ENCODE measurements at places on chromosomes 1 and 21.

DNA sequence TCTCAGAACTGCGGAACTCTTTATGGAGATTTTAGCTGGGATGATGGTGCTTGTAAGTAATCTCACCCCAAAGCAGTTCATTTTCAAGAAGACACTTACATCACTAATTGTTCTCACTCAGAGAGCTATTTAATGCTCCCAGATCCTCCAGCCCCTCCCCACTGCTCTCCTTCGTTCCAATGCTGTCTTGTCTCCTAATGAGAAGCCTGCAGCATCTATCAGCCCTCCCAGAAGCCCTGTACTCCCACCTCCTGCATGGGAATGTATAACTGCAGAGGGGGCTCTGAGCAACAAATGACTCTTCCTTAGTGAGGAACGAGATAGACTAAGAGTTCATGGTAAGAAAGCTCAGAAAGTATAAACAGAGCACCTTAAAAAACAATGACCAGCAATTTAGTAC lies 377.4 kb upstream of the RUNX1 start:
- no peak for DNase-seq

GRCh38 chr1:212217633-212218032 lies 67.6 kb upstream of the PPP2R5A start:
- DNase-seq, result no peak

GRCh38 chr1:241419986-241420385 lies 63.0 kb upstream of the RGS7 start:
- no peak for DNase-seq

DNA sequence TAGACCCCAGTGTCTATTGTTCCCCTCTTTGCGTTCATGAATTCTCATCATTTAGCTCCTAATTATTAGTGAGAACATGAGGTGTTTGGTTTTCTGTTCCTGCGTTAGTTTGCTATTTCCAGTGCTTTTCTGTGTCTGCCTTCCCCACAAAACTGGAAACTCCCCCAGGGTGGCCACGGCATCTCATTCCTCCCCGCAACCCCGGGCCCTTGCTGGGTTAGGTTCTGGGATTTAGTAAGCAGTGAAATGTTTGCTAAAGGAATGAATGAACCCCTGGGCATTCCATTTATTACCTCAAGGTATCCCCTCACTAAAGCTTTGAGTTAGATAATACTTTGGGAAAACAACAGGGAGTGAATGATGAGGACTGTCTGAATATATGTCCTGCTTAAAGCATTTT lies 142.9 kb downstream of the GLUL start:
- no peak for DNase-seq

DNA sequence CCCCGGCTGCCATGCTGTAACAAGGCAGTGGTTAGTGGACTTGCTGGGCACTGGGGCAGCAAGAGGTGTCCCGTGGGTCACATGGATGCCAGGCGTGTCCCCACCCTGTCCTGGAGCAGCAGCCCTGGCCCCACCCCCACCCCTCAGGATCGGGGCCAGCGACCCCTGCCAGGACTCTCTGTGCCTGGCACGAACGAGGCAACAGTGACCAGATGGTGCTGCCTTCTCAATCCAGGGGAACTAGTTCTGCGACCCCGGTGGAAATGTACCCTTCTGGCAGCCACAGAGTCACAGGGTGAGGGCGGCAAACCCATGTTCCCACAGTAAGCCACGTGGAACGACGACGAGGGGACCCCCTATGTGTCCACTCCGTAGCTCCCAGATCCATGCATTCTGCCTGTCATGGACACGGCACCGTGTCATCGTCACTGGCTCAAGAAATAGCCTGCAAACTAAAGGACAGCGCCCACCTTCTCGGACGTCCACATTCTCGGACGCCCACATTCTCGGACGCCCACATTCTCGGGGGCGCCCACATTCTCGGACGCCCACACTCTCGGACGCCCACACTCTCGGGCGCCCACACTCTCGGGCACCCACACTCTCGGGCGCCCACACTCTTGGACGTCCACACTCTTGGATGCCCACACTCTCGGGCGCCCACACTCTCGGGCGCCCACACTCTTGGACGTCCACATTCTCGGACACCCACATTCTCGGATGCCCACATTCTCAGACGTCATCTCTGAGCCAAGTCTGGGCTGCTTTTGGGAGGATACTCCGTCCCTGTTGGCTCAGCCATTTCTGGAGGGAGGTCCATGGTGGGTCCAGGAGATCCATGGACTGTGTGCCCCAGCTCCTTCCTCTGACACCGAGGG lies 19.6 kb upstream of the ACTRT2 start:
- no peak for DNase-seq

DNA sequence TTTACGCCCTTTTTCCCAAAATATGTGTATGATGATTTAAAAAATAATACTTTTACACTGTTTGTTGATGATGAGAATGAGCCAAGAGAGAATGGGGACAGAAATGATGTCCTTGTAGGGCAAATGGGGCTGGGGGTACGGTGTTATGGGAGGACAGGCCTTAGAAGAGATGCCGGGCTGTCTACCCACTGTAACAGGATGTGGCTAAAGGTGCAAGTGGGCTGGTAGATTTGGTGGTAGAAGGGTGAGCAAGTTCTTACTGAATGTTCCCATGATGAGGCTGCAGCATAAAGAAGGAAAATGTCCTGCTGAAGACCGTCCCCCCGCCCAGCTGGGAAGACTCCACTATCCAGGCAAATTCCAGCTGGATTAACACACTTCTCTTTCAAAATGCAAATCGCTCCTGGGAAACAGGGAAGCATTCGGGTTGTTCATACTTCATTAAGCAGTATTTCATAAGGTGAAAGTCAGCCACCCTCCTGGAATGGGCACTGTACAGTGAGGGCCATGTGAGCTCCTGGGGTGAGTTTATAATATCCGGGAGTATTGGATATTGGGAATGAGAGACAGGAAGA lies 14.0 kb downstream of the GPA33 start:
- no peak for DNase-seq

DNA sequence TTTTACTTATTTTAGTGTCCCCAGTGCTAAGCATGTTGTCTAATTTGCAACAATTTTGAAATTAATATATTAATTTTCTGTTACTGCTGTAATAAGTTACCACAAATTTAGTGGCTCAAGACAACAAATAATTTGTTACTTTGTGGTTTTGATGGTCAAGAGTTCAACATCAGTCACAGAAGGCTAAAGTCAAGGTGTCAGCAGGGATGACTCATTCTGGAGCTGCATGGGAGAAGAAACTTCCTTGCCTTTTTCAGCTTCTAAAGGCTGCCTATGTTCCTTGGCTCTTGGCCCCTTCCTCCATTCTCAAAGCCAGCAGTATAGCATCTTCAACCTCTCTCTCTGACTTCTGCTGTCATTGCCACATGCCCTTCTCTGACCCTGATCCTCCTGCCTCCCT lies 271.8 kb downstream of the HLX start:
- DNase-seq, result no peak

- DNase-seq, result no peak
Observed at GRCh38 chr1:22031214-22031962, 21.1 kb upstream of the CDC42 start.

DNA sequence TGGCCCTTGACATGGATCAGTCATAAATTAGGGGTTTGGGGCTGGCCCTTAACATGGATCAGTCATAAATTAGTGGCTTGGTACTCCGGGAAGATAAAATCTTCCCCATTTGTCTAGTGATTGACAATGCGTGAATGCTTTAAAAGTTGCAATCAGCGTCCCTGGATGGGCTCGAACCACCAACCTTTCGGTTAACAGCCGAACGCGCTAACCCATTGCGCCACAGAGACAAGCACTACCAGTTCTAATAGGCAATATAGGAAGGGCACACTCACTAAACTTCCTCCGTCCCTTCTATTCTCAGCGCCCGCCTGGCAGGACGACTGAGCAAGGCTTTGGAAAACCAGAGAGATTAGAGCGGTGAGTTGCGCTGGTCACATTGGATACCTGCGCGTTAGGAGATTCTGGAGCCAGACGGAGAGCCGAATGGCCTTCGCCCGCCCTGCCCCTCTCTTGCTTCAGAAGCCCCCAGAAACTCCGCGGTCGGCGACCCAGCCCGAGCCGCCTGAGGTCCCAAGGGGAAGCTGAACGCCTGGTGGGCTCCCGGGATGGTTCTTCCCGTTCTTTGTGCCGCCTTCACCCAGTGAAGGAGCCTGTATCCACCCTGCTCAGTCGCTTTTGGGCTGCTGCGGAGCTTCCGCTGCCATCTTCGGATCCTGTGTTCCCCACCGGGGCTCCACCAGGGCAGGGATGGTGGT lies 235.9 kb downstream of the FAM72C start:
- DNase-seq, result peak; percentile 12

GRCh38 chr1:82634266-82634665 lies 833.5 kb downstream of the ADGRL2 start:
- no peak for DNase-seq

GRCh38 chr1:198298640-198299039 lies 141.8 kb downstream of the NEK7 start:
- no peak for DNase-seq

DNA sequence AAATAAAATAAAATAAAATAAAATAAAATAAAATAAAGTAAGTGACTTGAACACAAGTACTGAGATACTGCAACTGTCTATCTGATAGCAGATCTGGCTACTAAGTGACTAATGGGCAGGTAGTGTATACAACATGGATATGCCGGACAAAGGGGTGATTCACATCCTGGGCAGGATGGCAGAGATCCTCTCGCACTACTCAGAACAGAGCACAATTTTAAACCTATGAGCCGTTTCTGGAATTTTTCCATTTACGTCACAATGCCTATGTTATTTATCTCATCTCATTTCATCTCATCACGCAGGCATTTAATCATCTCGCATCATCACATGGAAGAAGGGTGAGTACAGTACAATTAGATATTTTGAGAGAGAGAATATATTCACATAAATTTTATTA lies 233.3 kb upstream of the COA6 start:
- DNase-seq, result no peak

- no peak for DNase-seq
Observed at GRCh38 chr1:67897270-67897949, 64.1 kb upstream of the GNG12 start.

- DNase-seq, result no peak
Observed at GRCh38 chr1:112877750-112878149, 78.2 kb downstream of the SLC16A1 start.

DNA sequence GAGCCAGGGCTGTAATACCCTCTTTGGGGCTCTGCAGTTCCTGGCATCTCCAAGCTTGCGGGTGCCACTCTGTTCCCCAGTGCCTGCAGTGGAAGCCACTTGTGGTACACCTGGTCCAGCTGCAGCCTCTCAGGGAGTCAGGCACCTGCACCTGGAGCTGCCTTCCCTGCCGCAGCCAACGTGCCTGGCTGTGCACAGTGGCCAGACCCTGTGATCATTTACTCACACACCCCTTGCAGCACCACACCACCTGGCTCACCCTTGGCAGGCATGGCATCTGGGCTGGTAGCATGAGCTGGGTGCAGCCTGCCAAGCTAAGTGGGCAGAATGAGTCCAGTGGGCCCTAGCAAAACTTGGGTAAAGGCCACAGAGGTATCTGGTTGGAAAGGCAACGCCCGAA lies 51.1 kb upstream of the NTPCR start:
- DNase-seq, result no peak

DNA sequence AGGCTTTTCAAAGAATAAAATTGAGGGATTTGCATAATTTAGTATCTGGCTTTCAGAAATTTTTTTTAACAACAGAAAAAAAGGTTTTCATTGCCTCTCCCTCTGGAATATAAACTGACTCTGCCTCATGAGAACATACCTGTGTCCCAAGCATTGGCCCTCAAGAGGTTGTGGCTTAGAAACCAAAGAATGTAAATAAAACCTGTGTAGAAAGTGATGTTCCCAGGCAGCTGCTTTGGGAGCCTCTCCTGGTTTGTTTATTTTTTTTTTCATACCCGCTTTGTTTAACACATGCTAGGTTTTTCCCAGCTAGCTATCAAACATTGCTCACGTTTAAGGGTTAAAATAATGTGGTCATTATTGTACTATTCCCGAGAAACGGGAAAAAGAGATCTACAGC lies 40.5 kb upstream of the IFNAR2 start:
- no peak for DNase-seq

- DNase-seq, result peak; percentile 53
Observed at GRCh38 chr1:243420016-243420945, 164.4 kb downstream of the SDCCAG8 start.

GRCh38 chr1:99445486-99445885 lies 181.2 kb downstream of the PLPPR4 start:
- DNase-seq, result no peak

DNA sequence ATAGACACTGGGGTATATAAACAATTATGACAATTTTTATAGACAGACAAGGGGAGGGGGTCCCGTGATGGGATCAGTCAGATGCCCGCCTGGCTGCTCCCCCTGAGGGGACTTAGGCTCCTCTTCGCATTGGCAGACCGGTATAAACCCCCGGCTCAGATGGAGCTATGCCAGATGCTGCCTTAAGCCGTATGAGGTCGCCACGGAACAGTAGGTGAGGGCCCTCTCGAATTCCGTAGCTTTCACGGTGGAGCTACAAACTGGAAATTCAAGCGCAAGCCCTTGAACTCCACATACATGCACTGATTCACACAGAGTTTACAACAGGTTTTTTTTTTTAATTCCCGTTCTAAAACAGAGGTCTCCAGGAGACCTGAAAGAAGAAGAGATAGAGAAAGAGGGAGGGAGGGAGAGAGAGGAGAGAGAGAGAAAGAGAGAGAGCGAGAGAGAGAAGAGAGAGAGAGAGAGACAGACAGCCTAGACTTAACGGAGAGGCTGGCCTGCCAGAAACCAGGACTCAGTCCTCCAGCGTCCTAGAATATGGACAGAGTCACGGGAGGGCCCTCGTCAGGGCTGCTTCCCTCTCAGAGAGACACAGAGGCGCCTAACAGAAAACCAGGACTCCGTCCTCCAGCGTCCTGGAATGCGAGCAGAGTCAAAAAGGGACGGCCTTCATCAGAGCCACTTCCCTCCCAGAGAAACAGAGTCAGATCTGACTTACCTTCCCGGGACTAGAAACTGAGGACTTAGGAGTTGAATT lies 24.4 kb upstream of the TMEM54 start:
- no peak for DNase-seq
